ENCODE measurements at places on chromosomes 3 and 15. TPM values are rescaled to one million over a fixed set of nuclear protein-coding genes. Genes with fewer than 3 reads are reported as not detected.

LRRC3B gene
- total RNA-seq, result 51.3 TPM

GAP43 gene
- total RNA-seq, result 148 TPM

- no peak for DNase-seq
These were observed 73.0 kb downstream of the MYH15 start for GRCh38 chr3:108437439-108437838.

- peak; percentile 71 for DNase-seq
These were observed 4.6 kb upstream of the SIN3A start for GRCh38 chr15:75455982-75456531.

GRCh38 chr3:38003371-38003816, 12.8 kb downstream of the VILL start:
- peak; percentile 50 for DNase-seq

CHRD gene
- 11.4 TPM for total RNA-seq

GRCh38 chr3:69178838-69179739, 56.7 kb upstream of the LMOD3 start:
- no peak for DNase-seq

DNA sequence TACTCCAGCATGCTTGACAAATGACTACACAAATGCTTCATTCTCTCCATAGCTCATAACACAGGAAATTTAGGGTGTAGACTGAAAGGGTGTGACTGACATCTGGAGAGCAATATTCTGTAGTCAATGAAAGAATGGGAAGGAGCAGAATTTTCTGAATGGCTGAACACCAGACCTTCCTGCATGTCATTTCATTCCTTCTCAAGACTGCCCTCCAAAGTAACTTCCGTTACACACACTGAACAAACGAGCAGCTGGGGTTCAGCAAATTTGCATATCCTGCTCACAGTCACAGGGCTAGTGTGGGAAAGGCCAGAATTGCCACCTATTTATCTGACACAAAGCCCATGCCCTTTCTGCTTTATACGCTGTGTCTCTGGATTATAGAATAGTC, 325.0 kb upstream of the CFAP20DC start:
- no peak for DNase-seq

RBSN gene
- 70.8 TPM for total RNA-seq

DNA sequence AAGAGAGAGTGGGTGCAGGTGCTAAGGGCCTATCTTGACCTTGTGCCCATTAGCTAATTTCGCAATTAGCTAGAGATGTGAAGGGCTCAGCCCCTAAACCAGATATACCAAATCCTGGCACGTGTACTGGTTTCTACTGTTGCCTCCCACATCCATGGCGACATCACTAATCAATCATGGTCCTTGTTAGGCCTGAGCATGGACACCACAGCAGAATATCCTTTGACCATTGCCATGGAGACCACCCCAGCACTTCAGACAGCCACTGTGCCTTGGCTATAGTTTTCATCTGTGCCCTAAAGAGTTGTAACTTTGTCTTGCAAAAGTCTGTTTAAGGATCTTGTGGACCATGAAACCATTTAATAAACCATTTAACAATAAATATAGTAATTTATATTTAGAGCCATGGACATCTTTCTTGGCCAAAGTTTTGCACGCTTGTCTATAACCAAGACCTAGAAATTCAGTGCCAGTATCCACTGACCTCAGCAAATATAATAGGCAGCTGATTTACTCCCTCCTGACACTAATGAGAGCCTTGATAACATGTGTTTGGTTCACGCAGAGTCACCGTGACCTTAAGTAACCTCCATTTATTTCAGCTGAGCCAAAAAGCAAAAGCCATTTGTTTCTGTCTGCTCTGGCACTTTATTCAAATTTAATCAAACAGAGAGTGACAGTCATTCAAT, 43.4 kb downstream of the COLQ start:
- no peak for DNase-seq

DNA sequence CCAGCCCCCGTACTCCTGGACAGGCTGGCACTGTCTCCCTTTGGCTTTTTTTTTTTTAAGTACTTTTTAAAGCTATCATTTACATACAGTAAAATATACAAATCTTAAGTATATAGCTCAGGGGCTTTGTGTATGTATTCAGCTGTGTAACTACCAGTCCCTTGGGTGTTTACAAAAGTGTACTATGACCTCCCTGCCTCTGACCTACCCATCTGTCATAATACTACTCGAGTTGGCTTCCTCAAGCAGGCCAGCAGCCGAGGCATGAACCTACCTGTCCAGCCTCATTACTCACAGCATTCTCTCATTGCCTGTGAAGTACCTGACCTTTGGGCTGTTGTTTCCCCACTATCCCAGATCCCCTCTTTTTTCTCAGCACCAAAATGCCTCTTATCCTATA, 33.2 kb downstream of the ABHD2 start:
- no peak for DNase-seq

DNA sequence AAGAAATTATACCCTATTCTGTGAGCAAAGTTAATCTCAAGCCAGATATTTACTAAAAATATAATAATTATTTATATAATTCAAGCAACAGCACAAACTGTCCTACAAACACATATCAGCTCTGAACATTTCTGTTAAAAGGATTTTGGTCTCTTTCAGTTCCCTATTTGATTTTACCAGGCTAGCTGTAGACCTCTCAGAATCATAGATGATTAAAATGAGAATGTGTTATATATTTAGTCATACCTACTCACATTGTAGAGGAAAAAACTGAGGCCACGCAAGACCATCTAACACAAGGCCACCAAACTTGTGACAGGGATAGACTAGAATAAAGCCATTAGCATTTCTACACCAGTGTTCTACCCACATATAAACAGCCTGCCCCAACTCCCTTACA, 28.5 kb downstream of the ACKR4 start:
- no peak for DNase-seq

GRCh38 chr3:133138017-133138416, 99.8 kb downstream of the TMEM108 start:
- no peak for DNase-seq

GRCh38 chr3:61858054-61858453, 296.7 kb downstream of the PTPRG start:
- no peak for DNase-seq

ITIH1 gene
- total RNA-seq, result 0.94 TPM

DNA sequence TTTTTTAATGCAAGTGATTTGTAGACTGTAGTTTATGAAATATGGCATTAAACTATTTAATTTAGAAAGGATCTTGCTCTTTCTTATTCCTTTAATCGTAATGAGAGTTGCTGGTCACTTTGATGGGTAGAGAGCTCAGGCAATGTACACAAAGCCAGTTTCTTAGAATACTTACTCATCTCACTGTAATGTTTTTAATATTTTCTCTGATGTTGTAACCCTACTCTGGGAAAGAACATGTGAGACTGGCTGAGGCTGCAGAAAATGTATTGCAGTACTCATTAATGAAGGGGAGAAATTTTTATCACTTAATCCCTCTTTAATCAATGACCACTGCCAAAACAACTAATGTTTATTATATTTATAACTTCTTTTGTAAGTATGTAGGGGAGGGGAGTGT, 479.4 kb upstream of the KCNMB2 start:
- DNase-seq, result no peak

DNA sequence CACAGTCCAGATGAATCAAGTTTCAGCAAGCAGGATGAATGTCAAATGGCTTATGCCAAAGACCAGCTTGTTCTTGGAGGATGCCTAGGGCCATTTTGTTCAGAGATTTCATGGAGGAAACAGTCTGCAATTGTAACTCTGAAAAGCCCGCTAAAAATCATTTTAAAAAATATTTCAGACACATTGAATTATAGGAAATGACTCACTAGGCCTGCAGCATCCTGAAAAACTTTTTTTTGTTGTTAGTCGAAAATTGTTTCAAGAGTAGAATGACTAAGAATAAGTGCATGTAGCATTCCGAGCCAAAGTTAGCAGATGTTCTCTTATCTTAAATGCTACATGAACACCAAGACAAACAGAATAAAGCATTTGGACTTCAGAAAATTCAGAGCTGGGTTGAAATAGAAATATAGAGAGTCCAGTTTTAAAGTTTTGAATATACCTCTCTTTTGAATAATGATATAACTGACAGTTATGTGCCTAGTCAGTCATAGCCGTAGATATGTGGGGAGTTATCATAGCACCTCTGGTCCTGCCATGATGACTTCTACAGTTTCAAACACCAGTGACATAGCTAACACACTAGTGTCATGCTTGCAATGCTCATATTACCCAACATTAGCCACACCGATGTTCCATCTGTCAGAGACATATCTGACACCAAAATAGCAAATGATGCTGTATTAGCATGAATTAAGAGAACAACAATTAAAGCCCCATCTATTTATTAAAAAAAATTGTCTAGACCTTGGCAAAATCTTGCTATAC, 1462.8 kb upstream of the GBE1 start:
- no peak for DNase-seq

- DNase-seq, result no peak
These were observed 35.6 kb upstream of the SHC4 start for GRCh38 chr15:48999314-48999713.

KBTBD8 gene
- 26.8 TPM for total RNA-seq

ZMYND10 gene
- 2.5 TPM for total RNA-seq

DNA sequence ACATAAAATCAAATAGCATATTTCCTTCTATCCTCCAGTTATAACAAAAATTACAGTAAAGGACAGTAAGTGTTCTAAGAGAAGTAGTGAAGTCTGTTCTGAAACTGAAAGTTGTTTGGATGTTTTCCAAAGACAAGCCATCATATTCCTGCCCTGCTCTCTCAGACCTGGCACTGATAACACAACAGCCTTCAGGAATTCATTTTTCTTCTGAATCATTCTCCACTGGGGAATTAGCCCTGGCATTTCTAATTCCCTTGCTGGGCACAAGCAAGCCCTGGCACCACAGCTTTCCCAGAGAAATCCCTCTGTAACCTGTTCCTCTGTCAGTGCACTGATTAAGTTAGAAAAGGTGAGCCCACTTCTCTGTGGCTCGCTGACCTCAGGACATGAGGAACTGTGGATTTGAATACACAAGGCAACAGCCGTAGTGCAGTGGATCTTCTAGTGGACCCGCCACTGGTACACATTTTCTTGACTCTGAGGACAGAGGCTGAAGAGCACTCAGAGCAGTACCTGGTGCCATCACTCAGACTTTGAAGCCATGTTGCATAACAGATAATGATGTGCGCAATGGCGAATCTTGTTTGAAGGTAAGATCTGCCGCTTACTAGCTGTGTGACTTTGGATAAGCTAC, 61.6 kb downstream of the WWTR1 start:
- DNase-seq, result no peak

GRCh38 chr3:66991459-66991858, 6.6 kb upstream of the KBTBD8 start:
- DNase-seq, result no peak

DNA sequence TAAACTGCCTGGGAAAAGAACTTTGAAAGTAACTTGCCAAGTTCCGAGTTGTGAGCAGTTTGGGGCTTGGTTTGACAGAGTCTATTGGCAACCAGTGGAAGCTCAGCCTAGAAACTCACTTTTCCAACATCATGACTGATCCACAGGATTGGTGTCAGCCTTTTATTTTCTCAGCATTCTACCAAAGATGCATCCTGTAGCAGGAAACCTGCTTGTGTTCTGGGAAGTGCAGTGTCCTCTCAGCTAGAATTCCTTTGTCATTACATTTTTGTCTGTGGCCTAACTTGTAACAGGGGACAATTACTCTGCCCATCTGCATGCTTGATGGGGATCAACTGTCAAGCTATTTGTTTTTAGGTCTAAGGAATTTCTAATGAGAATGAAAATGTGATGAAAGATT, 116.7 kb upstream of the LMOD3 start:
- DNase-seq, result no peak

- DNase-seq, result no peak
These were observed 15.0 kb upstream of the EHD4 start for GRCh38 chr15:41987246-41987924.

- DNase-seq, result no peak
These were observed 43.8 kb downstream of the SPINK8 start for GRCh38 chr3:48289659-48290058.

GRCh38 chr3:101642441-101642840, 34.5 kb downstream of the ZBTB11 start:
- no peak for DNase-seq

DNA sequence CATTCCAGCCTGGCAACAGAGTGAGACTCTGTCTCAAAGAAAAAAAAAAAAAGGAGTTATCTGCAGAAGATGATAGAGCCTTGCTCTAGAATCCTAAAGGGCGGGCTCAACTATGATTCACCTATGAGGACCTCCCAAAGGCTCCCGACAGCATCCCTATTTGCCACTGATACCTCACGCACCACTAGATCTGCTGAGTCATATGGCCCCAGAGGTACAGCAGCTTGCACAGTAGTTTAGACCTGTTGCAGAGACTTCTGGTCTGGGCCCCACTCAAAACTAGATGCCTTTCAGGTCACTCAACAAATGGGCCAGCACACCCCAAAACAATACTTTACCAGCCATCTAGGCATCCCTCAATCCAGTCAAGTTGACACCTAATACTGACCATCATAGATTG, 38.1 kb upstream of the PTX3 start:
- DNase-seq, result no peak

- DNase-seq, result peak; percentile 61
These were observed 376 bp downstream of the KPNA4 start for GRCh38 chr3:160564949-160565441.

DNA sequence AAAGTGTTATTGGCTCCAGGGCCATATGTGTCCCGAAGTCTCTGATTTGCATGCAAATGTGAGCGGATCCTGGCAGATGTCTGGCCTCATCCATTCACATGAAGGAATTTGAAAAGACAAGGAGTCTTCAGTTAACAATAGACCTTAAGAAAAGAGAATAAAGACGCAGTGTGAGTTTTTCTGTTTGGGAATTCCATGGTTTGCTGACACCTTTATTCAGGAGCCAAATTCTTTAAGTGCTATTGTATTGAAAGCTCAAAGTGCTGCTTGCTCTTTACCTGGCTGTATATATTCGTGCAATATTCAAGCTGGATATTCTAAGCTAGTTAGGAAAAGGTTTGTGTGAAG, 2.2 kb downstream of the LRRN1 start:
- no peak for DNase-seq

FILIP1L gene
- 1.2 TPM for total RNA-seq

- no peak for DNase-seq
These were observed 95.0 kb downstream of the VGLL4 start for GRCh38 chr3:11548721-11549131.

NUTM1 gene
- not detected for total RNA-seq

GRCh38 chr3:38152609-38153008, 12.7 kb upstream of the OXSR1 start:
- no peak for DNase-seq

DNA sequence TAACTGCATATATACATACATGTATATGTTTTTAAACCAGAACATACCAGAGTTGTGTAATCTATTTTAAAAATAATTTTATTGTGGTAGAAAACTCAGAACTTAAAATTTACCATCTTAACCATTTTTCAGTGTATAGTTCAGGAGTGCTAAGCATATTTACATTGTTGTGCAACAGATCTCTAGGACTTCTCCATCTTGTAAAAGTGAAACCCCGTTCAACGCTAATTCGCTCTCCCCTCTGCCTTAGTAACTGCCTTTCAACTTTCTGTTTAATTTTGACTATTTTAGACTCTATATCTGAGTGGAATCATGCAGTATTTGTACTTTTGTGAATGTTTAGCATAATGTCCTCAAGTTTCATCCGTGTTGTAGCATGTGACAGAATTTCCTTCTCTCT, 51.8 kb upstream of the SSR3 start:
- no peak for DNase-seq

TRIM69 gene
- total RNA-seq, result 35.6 TPM

GRCh38 chr15:89883518-89883917, 10.3 kb downstream of the AP3S2 start:
- no peak for DNase-seq
